Stimulated activated CD4-positive, alpha-beta T cell treated with anti-CD3 and anti-CD28 coated beads, Interleukin-15, amount 100 ng/mL, for 1 hour (primary cell): ENCODE measurements at places on chromosomes 5 and 9.

GRCh38 chr9:116154976-116155697, 1.5 kb downstream of the PAPPA start:
- no peak for DNase-seq

DNA sequence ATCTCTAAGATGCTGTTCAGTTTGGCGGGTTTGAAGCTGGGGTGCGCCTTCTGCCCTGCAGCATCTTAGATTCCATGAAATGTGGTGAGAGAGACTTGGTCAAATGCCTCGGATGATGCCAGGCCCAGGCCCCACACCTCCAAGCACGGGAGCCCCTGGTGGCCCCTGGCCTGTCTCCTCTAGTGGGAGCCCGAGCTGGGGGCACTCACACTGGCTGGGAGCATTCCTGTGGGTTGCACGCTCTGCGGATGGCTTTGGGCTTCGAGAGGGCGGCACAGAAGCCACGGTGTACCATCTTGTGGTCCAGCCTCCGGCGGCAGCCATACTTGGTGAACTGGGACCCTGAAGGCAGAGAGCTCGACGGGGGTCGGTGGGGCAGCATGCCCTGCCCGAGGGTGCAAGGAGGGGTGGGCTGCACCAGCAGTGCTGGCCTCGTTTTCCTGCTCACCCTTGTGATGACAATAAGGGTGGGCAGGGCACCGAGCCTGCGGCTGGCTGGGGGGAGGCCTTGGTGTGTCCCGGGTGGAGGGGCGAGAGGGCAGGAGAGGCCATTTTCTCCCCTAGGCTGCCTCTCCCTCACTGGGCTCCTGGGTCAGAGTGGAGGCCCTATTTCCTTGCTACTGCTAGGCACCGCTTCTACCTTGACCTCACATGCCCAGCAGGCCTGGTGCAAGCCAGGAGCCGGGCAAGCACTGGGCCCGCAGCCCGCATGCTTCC, 65.8 kb downstream of the ZNF354C start:
- no peak for DNase-seq

GRCh38 chr5:149015561-149015960, 47.3 kb downstream of the SH3TC2 start:
- no peak for DNase-seq

- no peak for DNase-seq
Observed at GRCh38 chr5:57450991-57451876, 31.4 kb downstream of the ACTBL2 start.

GRCh38 chr5:54870271-54870670, 115.1 kb downstream of the ESM1 start:
- no peak for DNase-seq

- no peak for DNase-seq
Observed at GRCh38 chr9:70597886-70598285, 183.4 kb upstream of the KLF9 start.

DNA sequence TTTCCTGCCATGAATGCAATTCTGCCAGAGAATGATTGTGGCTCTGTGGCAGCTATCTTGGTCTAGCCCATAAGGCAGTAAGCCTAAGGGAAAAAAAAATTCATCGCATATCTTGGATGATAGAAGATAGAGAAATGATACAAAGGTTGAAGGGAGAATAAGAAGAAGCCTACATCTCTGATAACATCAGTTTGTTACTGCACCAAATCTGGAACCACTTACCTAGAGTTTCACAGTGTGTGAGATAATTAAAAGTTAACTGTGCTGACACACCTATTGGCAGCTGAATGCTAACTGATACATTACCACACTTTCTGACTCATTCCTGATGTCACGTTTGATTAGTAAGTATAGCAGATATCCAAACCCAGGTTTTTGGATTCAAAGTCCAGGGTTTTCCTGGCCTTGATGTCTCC, 91.6 kb upstream of the TAF11L2 start:
- no peak for DNase-seq

DNA sequence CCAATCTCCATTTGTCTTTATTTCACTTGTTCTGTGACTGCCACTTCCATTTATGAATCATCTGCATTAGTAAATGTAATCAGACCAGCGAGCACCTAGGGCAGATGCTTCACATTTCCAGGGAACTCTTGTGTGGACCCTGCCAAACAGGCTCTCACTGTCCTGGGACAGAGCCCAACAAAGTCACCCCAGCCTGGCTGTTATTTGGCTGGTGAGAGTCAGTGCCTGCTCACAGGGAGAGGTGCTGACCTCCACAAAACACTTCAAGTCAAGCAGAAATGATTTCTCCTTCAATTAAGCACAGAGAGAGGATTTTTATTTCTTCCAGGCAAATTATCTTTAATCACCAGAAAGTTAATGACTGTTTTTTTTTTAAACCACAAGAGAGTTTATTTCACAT, 568.0 kb downstream of the MTRR start:
- no peak for DNase-seq

DNA sequence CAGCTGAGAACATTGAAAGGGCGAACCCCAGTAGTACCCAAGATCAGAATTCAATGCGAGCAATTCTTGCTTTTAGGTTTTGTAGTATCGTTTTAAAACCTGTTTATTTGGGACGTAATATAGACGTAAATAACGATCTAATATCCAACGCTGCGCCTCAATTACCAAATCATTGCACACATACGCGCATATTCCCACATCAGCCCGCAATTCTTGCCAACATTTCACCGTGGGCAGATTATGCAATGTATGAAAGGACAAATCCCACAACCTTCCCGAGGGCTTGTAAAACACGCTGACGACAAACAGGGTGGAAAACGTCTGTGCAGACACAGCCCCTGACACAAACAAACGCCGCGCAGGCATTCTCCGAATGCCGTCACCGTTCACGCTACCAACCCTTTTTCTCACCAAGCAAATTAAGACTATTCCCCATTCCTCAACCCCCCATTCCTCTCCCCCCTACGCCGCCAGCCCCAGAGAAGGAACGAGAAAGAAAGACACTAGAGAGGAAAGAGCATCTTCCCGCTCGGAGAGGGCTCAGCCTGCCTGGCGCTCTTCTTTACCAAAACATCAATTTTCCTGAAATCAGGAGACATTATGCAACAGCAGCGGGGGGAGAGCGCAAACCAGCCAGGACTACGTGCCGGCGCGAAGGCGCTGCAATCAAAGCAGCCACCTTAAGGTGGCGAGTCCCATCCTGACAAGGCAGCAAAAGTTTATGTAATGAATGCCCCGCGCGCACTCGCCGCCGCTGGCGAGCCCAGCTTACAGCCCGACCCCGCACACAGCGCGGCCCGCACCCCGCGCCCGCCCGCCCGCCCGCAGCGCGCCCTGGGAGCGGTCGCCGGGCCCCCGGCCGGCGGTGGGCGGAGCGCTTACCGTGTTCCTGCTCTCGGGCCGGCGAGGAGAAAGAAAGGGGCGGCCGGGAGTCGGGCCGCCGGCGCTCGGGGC, 597 bp downstream of the NFIL3 start:
- peak; percentile 16 for DNase-seq

DNA sequence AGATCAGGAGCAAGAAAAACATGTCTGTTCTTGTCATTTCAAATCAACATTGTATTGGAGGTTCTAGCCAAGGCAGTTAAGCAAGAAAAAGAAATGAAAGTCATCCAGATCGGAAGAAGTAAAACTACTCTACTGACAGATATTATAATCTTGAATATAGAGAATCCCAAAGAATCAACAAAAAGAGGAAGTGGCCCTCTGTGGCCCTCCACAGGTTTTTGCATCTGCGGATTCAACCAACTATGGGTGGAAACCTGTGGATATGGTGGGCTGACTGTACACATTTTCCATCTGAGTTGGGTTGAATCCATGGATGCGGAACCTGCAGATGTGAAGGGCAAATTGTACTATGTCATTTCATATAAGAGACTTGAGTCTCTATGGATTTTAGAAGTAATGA, 35.1 kb downstream of the GAS1 start:
- no peak for DNase-seq

DNA sequence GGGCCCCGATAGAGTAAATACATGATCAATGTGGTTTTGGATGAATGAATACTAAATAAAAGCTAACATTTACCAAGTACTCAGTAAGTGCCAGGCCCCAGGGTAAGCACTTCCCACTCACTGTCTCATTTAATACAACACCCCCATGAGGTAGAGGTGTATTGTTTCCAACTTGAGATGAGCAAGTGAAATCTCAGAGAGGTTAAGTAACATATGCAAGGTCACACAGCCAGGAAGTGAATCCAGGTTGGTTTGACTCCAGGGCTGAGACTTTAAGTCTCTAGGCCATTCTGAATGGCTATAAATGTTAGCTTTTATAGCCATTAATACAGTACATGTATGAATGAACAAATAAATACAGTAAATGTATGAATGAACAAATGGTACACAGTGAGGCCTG, 39.4 kb downstream of the LHX2 start:
- DNase-seq, result no peak

DNA sequence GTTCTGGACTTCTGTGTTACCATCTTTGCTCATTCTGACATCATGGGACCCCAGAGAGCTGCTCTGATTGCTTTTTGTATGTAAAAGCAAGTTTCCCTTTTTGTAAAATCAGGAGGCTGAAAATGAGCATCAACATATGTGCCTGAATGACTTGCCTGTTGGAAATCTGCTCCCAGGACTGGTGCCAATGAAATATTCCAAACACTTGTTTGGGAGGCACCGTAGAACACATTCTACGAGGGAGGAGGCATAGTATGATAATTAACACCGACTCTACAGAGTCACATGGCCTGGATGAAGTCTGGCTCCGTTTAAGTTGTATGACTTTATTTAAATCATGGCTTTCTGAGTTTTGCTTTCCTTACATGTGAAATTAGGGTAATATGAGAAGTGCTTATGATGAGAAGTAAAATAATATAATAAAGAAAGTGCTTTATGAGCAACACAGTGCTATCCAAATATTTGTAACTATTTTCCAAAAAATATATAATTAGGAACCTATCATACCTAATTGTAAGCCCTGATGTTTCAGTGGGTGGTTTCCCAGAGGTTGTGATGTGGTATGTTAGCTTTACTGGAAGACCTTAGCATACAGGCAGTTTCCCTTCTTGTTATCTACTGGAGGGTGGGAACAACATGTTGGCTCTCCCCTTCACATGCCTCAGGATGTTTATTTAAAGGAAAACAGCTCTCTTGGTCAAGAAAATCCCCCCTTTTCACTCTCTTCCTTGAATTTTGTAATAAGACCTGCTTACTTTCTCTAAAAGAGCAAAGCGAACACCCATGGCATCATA, 238.1 kb downstream of the FBXL7 start:
- DNase-seq, result no peak

DNA sequence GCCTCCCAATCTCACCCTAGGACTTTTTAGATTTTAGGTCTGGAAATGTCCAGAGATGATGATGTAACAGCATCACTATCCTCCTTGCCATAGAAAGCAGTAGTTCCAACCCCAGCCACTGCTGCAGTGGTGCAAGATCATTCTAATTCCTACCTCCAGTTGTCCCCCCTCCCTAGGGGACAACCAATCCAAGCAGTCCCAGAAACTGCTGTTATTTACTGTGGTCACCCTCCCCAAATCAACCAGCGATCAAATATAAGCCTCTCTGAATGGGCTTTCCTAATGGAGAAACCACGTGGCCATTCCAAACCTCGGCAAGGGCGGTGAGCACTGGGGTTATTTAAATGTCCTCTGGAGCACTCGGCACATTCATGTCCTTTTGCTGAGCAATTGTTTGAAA, 159.8 kb downstream of the SLF1 start:
- DNase-seq, result no peak

DNA sequence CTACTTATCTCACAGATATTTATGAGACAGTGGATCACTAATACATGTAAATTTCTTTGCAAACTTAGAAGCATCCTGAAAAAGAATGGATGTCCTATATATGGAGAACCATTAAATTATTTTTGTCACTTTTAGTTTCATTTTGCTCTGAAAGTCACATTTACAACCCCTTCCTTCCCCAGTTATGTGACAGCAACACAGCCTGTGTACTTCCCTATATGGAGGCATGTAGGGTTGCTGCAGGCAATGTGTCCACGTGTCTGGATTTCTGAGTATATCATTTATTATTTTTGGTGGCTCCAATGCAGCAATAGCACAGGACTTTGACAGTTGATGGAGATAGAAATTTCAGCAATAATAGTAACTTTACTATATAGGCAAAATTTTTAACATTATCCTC, 156.4 kb downstream of the ST8SIA4 start:
- no peak for DNase-seq

DNA sequence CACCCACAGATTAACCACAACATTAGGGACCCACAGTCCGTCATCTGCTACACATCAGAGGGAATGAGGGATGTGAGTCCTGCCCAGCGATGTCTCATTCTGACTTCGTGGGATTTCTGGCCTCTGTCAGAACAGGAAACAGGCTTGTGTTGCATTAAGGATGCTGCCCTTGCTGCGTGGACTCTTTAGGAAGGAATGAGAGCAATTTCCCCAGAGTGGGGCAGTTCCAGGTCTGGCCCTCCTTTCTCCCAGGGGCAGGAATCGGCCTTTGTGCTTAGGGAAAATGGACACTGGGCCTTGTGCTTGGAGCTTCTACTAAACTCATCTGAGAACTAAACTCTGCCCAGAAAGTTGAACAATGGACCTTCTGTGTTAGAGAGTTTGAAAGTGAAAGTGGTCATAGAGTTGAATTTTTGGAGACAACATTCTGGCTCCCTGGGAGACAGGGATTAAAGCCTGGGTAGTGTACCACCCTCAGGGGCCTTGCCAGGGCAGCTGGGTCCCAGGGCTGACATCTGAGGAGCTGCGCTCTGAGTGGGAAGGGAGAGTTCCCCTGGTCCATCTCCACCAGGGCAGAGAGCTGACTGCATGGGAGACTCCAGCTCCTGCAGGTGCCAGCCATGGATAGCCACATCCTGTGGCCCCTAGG, 37.8 kb upstream of the S1PR3 start:
- DNase-seq, result no peak

- DNase-seq, result no peak
Observed at GRCh38 chr9:69081261-69081660, 45.7 kb downstream of the FXN start.

GRCh38 chr9:72428329-72428728, 63.3 kb upstream of the ZFAND5 start:
- no peak for DNase-seq

DNA sequence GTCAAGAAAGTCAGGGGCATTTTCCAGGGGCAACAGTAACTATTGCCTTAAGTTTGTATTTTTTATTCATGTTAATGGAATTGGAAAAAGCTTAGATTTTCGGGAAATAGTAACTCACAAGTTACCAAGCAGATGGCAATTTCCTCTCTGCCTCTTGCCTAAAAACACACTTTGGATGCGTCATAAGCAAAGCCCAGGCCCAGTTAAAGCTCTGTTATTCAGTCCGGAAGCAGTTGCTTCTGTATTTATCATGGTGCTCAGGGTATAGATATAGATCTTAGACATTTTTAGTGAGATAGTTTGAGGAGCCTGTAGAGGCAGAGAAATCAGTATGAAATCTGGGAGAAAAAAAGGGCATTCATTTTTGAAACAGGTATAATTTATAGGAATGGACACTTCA, 260.3 kb upstream of the TNC start:
- no peak for DNase-seq

GRCh38 chr5:36056422-36056821, 10.3 kb downstream of the UGT3A2 start:
- no peak for DNase-seq
